Cardiac muscle cell (in vitro differentiated cells and primary cell): ENCODE measurements at places on chromosomes 5 and 9.

DNA sequence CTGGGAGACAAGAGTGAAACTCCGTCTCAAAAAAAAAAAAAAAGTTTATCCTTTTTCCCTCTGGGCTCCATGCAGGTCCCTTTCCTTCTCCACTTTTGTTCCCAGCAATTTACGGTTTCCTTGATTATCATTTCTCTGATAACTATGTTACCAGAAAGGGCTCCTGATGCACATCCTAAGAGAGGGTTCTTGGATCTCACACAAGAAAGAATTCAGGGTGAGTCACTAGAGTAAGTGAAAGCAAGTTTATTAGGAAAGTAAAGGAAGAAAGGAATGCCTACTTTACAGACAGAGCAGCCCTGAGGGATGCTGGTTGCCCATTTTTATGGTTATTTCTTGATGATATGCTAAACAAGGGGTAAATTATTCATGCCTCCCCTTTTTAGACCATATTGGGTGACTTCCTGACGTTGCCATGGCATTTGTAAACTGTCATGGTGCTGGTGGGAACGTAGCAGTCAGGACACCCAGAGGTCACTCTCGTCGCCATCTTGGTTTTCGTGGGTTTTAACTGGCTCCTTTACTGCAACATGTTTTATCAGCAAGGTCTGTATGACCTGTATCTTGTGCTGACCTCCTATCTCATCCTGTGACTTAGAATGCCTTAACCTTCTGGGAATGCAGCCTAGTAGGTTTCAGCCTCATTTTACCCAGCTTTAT lies 13.5 kb upstream of the MELK start:
- DNase-seq = no peak

- no peak for DNase-seq
Measured at GRCh38 chr5:2634399-2635176, 116.9 kb downstream of the IRX2 start.

DNA sequence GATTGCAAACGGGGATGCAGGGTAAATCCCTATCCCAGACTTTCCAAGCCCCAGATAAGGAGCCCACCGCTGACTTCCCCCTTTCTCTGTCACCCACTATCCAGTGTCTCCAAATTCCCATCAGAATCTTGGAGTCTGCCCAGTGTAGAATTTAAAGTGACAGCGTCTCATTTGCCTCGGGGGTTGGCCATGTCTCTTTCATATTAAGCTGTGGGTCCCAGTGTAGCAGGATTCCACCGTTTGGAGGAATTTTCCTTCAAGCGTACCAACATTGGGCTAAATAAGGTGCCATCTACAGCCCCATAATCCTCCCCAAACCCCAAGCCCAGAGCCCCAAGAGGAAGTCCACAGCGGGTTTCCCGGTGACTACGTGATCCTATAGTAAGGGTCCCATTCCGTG lies 1.1 kb downstream of the BRINP1 start:
- no peak for DNase-seq

DNA sequence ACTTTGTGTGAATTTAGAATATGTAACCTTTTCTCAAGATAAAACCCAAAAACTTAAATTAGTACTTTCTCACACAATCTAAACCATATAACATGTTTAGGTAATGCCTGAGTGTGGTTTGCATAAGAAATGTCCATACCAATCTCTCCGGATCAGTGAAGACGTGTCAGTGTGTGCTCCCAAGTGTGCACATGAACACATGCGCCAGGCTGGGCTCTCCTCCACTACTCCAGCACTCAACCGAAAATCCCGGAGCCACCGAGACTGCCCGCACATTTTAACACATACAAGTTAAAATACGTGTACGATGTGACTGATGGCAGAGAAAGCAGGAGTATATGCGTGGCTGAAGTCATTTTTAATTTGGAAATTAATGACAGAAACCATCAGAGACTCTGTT lies 658.4 kb downstream of the EFNA5 start:
- DNase-seq = no peak

DNA sequence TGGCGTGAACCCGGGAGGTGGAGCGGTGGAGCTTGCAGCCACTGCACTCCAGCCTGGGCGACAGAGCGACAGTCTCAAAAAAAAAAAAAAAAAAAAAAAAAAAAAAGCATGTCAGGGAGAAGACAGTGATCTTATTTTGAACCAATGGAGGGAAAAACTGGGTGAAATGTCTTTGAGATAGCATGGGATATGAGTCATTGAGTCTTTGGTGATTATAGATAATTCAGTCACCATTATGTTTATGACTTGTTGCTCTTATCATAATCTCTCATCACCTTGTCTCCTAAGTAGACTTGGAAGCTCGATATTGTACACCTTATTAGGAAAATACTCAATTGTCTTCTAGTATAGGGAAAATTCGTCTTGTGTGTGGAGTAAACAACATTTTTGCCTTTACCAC lies 55.1 kb upstream of the KDM4C start:
- DNase-seq = no peak

GRCh38 chr5:156121234-156121633 lies 205.7 kb upstream of the SGCD start:
- no peak for DNase-seq

- DNase-seq = no peak
Measured at GRCh38 chr5:55847837-55848236, 3.3 kb upstream of the IL31RA start.

- DNase-seq = no peak
Measured at GRCh38 chr9:4196376-4196775, 103.5 kb downstream of the GLIS3 start.

DNA sequence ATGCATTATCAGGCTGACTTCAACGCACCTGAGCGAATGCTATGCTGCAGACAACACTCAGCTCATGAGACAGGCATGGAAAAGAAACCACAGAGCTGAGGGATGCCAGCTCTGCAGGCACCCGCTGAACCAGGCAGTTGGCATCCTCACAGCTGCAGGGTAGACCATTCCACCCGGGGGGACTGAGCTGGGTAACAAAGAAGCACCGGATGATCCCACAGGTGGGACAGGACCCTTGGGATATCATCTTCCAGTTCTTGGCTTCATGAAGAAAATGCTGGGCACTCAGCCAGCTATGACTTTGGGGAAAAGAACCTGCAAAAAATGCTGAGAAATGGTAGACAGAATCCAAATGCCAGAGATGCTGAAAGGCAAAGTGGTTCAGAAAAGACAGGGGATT lies 9.6 kb downstream of the EPB41L4B start:
- DNase-seq = no peak

DNA sequence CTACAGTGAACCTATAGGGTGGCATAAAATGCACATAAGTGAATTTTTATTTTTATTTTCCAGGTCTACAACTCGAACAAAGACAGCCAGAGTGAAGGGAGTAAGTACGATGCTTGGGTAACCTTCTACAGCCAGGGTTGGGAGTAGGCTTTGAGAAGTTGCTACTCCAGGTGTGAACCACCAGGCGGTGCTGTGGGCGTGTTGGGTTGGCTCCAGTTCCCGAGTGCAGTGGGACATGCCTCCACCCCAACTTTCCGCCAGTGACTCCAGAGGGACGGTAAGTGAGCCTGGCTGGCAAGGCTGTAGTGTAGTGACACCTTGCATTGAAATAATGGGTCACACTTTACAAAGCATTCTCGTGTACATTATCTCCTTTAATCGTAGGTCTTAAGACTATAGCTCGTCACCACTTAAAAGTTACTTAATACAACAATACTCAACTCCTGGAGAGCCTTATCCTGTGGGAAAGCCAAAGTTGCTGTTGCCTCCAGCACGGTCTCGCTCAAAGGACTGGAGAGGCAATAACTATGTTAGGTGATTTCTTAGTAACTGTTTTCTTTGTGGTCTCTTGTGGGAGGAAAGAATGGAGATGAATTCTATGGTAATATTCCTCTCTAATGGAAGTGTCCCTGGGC lies 244.0 kb downstream of the ARHGAP26 start:
- DNase-seq = peak; percentile 22

GRCh38 chr5:54234304-54234933 lies 76.0 kb downstream of the ARL15 start:
- peak; percentile 71 for DNase-seq

GRCh38 chr9:79578891-79579290 lies 7.1 kb downstream of the TLE4 start:
- no peak for DNase-seq

- peak; percentile 83 for DNase-seq
Measured at GRCh38 chr9:2231829-2232228, 216.7 kb downstream of the SMARCA2 start.

- DNase-seq = no peak
Measured at GRCh38 chr9:98992885-98993569, 49.3 kb downstream of the COL15A1 start.

DNA sequence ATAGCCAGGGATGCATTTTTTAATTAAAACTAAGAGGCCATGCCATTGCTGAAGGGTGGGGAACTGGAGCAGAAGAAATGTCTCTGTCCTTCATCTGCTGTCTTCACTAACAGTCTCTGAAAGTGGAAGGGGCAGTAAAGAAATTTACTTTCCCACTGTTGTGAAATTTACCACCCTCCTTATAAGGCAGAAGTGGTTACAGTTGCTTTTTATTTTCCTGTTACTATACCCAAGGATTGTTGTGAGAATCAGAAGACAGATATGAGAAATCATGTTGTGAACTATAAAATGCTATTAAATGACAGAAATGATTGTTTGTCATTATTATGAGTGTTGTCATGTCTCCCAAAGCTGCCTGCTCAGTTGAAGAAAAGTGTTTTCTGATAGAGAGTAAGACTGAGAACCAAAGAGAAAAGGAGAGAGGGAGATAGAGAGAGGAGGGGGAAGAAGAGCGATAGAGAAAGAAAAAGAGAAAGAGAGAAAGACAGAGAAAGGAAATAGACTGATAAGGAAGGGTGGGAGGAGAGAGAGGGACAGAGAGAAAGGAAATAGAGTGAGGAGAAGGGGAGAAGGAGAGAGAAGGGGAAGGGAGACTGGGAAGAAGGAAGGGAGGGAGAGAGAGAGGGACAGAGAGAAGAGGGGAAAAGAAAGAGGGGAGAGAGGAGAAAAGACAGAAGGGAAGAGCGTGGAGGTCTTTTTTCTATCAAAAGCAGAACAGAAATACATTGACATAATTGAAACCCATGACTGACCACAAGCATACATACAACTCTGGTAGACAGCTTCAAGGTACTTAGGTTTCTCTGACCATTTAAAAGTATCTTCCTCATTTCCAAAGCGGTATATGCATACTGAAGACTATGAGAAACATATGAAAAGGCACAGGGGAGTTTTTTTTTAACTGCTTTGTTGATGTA lies 22.5 kb downstream of the SEC61B start:
- DNase-seq = no peak

DNA sequence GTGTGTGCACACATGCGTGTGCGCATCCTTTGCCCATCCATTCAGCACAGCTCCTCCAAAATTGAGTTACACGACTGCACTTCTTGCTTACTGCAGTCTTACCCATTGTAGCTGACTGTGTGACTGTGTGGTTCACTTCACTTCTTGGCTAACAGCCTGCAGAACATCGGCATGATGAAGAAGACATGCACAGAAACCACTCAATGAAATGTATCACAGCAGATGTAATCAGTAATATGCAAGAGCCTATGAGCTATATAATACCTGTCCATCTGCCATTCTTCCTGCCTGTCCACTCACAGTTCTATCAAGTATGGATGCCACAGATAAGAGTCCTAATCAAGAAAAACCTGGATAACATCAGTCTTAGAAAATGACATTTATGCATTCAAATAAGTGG lies 83.9 kb downstream of the TRPM3 start:
- no peak for DNase-seq

DNA sequence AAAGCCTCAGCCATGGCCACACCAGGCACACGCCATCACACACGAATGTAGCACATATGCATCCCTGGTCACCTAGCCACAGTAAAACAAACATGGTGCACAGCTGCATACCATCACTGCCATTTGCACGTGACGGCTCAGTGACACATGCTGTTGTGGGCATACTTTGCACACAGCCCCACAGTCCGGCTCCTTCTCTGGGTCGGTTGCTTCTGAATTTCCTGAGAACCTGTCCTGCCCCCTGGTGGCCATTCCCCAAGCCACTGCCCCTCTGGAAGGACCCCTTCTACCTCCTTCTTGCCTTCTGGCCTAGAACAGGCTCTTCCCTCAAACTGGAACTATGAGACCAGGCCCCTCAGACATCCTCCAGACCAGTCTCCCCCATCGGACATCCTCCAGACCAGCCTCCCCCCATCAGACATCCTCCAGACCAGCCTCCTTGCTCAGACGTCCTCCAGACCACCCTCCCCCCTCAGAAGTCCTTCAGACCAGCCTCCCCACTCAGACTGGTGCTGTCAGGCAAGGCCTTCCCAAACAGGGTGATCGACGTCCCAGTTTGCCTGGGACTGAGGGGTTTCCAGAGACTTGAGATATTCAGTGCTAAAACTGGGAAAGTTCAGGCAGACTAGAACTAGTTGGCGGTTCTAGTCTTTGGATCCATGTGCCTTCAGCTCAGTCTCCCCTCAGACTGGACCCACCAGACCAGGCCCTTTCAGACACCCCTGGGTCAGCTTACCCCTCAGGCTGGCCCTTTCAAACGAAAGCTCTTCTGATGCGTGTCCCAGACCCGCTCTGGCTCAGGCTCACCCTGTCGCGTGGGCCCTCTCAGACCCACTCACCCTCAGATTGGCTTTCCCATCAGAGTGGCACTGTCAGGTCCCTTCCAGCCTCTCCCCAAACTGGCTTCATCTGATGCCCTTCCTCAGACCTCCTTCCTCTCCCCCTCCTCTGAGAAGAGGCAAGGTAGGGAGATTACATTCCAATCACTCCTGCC lies 24.3 kb upstream of the ENHO start:
- DNase-seq = peak; percentile 81

DNA sequence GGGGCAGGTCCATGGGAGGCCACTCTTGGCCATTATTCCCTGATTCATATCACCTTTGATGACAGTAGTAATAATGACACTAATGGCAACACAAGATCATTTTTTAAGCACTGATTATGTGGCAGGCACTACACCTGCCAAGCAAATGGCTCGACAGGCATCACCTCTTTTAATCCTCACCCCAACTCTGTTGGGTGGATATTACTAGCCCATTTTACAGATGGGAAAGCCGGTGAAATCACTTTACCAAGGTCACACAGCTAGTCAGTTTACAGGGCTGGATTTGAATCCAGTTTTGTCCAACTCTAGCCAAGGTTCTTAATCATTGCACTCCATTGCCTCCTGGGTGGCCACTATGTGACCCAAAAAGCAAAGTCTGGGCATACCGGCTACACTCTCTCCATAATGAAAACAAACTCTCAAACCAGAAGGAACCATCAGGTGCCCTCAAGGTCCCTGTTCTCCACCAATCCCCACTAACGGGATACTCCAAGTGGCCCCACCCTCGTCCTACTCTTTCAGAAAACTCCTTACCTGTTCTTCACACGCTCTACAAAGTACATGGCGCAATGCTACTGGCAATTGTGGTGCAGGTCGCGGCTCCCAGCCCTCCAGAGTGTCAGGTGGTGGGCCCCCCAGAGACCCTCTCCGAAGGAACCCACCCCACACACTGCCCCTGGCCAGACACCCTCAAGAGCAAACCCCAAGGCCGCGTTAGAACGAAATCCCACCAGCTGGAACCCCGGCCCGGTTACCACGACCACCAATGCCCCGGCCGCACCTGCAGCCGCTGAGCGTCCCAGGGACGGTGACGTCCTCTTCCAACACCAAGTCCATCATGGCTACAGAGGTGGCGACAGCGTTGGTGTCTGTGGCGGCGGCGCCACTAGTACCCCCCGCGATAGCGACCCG lies 572 bp downstream of the CDK5RAP2 start:
- DNase-seq = no peak

GRCh38 chr5:168311061-168311566 lies 19.7 kb downstream of the WWC1 start:
- DNase-seq = no peak

GRCh38 chr9:11755951-11756350 lies 937.2 kb upstream of the TYRP1 start:
- DNase-seq = no peak
